ENCODE measurements at places on chromosomes 12 and 14.

DNA sequence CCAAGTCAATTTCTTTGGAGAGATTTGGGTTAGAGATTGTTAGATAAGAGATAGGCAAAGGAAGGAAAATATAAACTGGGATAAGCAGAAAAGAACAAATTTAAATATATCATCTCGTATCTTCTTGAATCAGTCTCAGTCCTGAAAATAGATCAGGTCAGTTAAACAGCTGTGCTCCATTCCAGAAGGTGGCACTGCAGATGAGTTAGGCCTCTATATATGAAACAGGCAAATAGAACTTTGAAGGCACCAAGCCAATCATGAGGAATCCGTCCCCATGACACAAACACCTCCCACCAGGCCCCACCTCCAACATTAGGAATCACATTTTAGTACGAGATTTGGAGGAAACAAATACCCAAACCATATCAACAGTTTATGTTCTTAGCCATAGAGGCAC lies 605.5 kb upstream of the USP15 start:
- DNase-seq = no peak

DNA sequence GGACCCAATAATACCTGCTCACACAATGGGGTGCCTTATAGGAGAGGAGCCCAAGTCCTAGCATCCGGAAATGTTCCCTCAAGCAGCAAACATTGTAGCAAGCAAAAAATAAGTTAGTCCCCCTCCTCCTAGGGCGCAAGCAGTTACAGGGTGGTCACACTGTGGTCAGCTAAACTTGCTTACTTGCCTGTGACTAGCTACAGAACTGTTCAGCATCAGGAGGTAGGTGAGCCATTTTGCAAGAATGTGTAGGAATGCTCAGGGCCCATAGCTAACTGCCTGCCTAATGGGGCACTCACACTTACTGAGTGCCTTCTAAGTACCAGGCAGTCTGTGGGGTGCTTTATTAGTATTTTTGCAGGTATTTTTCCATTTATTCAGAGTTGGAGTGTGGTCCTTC lies 154.6 kb upstream of the GRIN2B start:
- DNase-seq = no peak

DNA sequence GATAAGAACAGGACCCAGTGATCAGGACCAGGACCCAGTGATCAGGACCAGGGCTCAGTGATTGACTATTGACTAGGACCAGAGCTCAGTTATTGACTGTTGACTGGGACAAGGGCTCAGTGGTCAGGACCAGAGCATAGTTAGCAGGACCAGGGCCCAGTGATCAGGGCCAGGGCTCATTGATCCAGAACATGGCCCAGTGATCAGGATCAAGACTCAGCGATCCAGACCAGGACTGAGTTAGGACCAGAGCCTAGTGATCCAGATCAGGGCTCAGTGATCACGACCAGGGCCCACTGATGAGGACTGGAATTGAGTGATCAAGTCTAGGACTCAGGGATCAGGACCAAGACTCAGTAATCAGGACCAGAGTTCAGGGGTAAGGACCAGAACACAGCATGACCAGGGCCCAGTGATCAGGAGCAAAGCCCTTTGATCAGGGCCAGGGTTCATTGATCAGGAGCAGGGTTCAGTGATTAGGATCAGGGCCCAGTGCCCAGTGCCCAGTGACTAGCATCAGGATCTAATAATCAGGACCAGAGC lies 176.0 kb downstream of the TMEM121 start:
- DNase-seq = no peak

GRCh38 chr14:21258005-21258888 lies 11.0 kb downstream of the HNRNPC start:
- no peak for DNase-seq

DNA sequence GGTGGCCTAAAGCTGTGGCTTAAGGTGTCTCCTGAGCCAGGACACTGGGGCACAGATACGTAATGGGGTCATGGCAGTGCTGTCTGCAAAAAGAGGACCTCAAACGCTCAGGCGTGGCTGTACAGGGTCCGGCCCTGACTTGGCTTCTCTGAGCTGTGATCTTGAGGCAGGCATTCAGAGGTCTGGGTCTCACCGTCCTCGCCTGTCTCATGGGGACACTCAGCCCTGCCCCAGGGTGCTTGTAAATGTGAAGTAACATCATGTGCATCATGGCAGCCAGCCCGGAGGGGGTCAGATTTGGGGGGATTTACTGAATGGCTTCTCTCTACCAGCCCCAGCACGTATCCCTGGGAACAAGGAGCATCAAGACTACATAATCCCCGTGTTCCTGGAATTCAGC lies 28.8 kb downstream of the DIO3 start:
- no peak for DNase-seq

DNA sequence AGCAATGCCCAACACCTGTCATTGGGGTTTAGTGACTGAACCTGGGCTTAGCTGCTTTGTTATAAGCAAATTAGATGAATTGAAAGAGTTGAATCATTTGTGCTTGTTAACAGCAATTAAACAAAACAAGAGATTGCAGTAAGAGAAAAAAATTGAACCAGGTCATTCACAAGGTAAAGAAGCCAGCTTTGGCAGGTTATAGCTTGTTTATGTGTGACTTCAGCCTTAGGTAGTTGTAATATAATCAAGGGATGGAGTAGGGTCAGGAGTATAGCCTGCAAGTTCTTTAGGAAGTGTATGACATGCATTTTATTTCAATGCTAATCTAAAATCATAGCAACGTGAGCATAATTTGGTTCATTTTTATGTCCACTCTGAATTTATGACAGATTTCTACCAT lies 63.4 kb upstream of the PLEKHG3 start:
- no peak for DNase-seq

DNA sequence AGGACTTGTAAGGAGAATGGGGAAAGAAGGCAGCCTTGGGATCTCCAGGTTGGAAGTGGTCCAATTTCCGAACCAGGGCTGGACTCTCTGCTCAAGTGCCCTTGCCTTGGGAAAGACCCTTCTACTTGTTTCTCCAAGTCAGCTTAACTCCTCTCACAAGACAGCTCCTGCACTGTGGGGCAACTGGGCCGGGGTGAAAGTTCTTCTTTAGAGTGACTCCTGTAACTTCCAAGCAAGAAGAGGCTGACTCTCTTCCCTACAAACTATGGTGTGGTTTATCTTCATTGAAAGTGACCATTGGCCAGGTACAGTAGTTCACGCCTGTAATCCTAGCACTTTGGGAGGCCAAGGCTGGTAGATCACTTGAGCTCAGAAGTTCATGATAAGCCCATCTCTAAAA lies 13.7 kb downstream of the KRT1 start:
- DNase-seq = no peak

GRCh38 chr12:52389313-52390207 lies 4.1 kb upstream of the KRT84 start:
- no peak for DNase-seq

DNA sequence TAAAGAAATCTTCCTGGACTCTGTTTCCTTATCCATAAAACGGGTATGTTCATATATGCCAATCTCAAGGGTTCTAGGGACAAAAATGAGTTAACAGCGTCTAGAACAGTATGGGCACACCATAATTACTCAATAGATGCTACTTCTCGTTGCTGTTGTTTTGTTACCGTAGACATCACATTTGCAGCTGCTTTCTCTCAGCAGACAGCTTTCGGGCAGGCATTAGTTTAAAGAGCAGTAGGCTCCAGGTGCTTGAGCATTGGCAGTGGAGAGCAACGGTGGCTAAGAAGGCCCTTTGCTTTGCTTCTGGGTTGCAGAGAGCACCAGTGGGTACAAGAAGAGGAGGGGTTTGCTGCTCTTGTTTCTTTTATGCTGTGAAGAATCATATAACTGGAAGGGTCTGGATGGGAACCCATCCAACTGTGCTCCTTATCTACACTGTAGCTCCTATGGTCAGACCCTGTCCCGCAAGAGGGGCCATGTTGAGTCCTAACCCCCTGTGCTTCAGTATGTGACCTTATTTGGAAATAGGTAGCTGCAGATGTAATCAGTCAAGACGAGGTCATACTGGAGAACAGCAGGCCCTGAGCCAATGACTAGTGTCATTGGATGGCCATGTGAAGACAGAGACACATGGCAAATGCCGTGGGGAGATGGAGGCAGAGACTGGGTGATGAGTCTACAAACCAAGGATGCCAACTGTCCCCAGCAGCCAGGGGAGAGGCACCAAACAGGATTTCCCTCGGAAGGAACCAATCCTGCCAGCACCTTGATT lies 120.0 kb downstream of the RBM19 start:
- DNase-seq = no peak

All from cortex of kidney (tissue), 1 donor.